Erythroblast (primary cell): ENCODE measurements at places on chromosomes 12 and 14.

DNA sequence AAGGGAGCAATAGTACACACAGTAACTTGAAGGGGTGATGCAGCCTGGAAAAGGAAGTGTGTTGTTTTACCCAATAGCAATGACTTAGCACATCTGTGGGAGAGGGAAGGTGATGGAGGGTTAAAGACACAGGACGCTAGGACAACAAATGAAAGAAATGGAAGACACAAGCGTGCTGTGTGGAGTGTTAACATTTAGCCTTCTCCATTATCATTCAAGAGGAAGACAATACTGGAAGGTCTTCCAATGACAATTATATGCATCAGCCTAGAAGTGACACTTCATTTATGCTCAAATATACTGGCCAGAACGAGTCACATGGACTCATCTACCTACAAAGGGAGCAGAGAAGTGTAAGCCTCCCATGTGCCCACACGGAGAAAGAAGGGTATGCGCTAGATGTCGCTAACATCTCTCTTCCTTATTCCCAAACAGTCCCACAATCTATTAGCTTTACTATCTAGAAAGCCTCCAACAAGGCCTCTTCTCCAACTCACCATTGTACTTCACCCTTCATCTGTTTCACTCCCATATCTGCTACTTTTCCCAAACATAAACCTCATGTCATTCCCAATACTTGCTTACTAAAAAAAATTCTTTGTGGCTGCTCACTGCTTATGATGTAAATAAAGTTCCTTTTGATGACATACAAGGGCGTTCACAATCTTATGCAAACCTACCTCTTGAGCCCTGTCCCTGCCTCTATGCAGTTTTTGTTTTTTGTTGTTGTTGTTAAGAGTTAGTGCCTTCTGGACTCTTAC, 20.3 kb downstream of the PPM1H start:
- peak; percentile 42 for DNase-seq

DNA sequence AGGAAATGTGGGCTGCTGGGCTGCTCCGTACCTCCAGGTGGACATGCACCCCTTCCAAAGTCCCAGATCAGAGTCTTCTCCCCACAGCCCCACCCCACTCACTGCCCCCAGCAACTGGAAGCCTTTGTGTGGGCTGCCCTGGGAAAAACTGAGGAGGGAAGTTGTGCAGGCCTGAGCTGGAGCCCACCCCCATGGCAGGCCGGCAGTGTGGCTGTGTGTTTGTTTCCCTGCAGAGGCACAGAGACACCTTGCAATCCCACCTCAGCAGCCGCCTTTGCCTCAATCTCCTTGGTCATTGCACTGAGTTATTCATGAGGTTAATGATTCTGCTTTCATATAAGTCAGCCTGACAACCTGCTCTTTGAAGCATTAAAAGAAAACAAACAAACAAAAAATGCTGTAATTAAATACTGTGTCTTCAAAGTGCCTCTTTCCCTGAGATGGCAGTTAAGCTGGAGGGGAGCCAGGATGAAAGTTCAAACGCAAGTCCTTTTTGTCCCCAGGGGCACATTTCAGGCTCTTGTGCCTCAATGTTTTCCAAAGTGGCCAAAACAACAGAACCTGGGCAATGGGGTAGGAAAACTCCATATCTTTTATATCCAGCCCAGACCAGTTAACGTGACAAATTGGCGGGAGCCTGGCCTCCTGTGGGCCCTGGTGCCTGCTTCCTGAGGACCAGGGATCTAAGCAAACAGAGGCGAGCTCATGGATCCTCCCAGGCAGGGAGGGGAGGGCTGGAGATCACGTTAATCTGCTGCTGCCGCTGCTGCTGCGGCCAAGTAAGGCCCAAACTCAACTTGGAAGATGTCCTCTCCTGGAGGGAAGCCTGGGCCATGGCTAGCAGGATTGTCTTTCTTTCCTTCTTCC, 51.9 kb upstream of the TSPAN11 start:
- no peak for DNase-seq

- no peak for DNase-seq
Observed at GRCh38 chr12:67208281-67209067, 60.7 kb upstream of the CAND1 start.

- DNase-seq, result no peak
Observed at GRCh38 chr12:121740847-121741246, 28.3 kb downstream of the TMEM120B start.

GRCh38 chr12:15772405-15773018, 16.7 kb downstream of the EPS8 start:
- peak; percentile 40 for DNase-seq

DNA sequence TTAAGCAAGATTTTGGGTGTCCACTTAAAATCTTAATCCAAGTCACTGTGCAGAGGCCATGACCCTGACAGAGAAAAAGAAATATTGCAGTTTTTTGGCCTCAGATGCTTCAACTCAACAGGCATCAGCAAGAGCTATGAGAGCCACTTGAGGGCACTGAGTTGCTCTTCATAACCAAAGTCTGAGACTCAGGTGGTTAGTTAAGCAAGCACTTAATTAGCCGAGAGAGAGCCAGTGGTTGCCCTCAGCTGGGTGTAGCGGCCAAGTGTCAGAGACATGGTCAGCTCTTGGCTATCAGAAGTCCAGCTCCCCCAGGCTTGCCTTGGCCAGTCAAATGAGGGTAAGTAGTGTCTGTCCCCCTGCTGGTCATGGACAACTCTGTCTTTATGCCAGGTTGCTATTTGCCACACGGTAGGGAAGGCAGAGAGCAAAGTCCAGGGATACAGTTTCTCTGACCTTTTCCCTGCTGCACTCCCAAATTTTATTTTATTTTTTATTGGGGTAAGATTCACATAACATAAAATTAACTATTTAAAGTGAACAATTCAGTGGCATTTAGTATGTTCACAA, 9.0 kb upstream of the KRT71 start:
- DNase-seq, result peak; percentile 4

DNA sequence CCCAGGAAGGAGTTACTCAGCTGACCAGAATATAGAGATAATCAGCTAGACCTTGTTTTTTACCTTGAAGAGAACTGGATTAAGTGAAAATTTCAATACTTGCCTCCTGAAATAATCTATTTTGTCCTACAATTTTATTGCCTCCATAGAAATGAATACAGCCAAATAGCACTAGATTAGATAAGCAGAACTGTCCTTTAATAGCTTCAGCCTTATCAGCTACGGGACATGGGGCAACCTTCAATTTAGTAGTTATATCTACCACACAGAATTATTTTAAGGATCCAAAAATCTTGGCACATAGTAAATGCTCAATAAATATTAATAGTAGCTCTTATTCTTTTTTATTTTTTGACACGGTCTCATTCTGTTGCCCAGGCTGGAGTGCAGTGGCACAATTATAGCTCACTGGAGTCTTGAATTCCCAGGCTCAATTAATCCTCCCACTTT, 67.2 kb upstream of the PLEKHG3 start:
- no peak for DNase-seq

DNA sequence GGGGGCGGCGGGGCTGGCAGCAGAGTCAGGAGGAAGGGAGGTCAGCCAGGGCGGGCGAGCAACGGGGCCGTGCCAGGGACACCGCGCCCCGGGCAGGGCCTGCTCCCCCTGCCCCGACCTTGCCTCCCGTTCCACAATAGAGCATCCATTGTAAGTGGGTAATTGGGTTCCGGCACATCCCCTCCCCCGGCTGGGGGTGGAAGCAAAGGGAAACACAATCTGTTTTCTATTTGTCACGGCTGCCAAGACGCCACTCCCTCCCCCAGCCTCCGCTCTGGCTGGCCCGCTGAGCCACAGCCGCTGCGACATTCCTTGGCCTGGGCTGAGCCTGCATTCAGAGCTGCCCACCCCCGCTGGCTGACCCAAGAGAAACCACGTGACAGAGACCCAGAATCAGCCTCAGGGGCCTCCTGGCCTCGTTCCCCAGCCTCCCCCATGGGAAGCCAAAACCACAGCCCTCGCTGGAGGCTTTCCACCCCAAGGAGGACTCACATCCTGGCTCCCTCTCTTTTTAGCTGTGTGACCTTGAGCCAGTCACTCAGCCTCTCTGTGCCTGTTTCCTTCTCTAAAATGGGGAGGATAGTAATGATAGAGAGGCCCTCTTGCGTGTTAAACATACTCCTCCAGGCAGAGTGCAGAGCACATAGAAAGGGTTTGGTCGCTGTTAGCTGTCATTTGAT, 117.6 kb downstream of the SCARB1 start:
- peak; percentile 20 for DNase-seq

DNA sequence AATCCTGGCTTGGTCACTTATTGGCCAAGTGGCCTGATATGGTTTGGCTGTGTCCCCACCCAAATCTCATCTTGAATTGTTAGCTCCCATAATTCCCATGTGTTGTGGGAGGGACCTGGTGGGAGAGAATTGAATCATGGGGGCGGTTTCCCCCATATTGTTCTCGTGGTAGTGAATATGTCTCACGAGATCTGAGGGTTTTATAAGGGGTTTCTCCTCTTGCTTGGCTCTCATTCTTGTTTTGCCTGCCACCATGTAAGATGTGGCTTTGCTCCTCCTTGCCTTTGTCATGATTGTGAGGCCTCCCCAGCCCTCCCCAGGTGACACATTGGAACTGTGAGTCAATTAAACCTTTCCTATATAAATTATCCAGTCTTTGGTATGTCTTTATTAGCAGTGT, 18.8 kb upstream of the P2RX4 start:
- DNase-seq, result no peak

- no peak for DNase-seq
Observed at GRCh38 chr12:124153392-124153791, 141.5 kb upstream of the RFLNA start.

- DNase-seq, result no peak
Observed at GRCh38 chr12:72018036-72018435, 79.4 kb downstream of the TPH2 start.
